ENCODE measurements at places on chromosomes 7 and 10. TPM values are rescaled to one million over a fixed set of nuclear protein-coding genes. Genes with fewer than 3 reads are reported as not detected.

- DNase-seq = no peak
Observed at GRCh38 chr7:102279537-102280400, 6.9 kb upstream of the SH2B2 start.

DNA sequence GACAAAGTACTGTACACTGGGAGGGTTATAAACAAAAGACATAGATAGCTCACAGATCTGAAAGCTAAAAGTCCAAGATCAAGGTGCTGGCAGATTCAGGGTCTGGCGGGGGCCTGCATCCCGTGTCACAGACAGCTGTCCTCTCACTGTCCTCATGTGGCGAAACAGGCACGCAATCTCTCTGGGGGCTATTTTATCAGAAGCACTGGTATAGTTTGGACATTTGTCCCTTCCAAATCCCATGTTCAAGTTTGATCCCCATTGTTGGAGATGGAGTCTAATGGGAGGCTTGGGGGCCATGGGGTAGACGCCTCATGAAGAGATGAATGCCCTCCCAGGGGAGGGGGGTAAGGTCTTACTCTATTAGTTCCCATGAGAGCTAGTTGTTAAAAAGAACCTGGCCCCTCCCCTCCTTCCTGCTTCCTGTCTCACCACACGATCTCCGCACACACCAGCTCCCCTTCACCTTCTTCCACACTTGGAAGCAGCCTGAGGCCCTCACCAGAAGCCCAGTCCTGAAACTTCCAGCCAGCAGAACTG is 72.5 kb upstream of the UCN3 start:
- DNase-seq = no peak

- no peak for DNase-seq
Observed at GRCh38 chr10:109259293-109259692, 664.0 kb downstream of the XPNPEP1 start.

DNA sequence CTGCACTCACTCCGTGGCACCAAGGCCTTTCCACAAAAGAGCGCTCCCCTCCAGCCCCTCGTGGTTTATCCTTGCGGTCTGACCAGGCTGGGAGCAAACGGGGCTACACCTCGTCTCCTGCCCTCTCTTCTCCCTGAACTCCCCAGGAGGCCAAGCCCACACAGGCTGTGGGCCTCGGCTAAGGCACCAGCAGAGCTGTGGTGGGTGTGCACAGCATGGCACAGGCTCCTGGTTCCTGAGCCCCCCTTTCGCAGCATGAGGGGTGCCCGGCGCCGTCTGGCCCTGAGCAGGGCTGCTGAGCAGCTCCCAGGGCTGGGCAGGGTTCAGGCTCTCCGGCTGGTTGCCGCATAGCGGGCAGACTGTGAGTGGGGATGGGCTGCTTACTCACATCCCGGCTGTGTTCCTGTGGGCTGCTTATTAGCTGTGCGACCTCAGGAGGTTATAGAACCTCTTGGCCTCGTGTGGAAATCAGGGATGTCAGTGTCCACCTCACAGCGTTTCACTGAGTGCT is 90.4 kb downstream of the ZMIZ1 start:
- peak; percentile 88 for DNase-seq

DNA sequence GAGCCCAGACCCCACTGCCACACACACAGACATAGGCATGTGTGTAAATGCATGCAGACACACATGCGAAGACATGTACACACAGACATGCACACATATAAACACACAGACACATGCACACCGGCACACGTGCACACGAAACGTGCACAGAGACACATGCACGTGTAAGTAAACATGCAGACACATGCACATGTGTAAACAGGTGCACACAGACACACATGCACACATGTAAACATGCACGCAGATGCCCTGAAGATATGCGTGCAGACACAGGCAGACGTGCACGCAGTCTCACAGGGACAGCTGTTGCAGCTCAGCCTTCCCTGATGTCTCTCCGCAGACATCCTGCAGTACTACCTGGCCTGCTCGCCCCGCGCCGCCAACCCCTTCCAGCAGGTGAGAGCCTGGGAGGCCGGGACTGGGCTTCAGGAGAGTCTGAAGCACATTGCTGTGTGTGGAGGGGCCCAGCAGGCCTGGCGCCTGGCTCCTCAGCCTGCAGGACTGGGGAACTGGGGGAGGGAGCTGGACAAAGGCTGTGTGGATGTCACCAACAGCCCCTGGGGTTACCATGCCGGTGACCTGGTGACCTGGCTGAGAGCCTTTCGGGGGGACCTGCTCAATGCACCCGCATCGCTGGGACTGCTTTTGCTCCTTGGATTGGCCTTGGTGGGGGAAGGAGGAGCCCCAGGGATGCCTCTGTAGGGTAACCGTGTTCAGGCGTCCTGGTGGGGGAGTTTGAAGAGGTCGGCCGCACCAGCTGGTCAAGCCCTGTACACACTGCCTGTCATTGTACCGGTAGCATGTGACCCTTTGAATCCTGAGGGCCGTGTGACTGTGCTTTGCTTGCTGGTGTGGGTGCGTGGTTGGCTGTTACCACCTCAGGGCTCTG is 20.3 kb downstream of the TTYH3 start:
- no peak for DNase-seq

DNA sequence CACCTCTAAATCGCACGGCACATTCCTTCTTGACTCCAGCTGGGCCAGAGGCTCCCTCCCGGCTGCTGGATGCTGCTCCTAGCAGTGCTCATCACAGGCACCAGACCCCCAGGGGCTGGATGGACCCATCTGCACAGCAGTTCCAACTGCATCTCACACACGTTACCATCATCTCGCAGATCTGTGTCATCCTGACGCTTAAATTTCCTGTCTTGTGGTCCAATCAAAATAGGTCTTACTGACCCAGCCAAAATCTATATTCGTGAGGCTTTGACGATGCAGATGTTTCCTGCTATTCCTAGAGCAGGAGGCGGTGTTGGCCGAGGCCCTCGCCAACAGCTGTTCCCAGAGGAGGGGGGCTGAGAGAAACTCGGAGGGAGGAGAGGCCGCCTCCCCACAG is 108.0 kb downstream of the MKI67 start:
- no peak for DNase-seq

GRCh38 chr7:42502022-42502421 is 265.0 kb upstream of the GLI3 start:
- no peak for DNase-seq

DNA sequence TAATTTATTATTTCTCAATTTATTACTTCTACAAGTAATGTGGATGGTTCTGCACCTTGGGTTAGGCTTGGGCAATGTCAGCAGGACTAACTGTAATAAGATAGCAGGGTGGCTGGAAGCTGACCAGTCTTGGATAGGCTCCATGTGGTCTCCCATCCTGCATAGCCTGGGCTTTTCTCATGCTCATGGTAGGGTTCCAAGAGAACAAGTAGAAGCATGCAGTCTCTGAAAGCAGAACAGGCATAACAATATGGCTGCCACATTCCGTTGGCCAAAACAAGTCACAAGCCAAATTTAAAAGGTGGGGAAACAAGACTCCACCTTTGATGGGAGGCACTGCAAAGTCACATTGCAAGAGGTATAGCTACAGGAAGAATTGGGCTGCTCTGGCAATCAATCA is 98.6 kb upstream of the MDFIC start:
- no peak for DNase-seq

DNA sequence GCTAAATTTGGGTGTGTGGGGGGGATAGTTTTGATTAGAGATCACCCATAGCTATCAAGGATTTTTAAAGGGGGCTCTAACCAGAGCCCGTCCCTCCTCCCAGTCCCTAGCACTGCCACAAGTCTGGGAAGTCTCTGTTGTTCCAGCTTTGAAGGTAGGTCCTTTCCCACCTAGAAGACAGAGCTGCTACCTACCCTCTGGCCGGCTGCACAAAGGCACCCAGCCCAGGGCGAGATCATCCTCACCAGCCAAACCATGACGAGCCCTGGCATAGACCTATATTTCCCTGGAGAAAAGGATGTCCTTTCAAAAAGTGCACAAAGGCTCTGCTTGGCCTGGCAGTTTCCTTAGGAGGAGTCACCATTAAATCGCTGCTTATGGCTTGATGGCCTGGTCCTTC is 147.8 kb downstream of the CYP26A1 start:
- no peak for DNase-seq

DNA sequence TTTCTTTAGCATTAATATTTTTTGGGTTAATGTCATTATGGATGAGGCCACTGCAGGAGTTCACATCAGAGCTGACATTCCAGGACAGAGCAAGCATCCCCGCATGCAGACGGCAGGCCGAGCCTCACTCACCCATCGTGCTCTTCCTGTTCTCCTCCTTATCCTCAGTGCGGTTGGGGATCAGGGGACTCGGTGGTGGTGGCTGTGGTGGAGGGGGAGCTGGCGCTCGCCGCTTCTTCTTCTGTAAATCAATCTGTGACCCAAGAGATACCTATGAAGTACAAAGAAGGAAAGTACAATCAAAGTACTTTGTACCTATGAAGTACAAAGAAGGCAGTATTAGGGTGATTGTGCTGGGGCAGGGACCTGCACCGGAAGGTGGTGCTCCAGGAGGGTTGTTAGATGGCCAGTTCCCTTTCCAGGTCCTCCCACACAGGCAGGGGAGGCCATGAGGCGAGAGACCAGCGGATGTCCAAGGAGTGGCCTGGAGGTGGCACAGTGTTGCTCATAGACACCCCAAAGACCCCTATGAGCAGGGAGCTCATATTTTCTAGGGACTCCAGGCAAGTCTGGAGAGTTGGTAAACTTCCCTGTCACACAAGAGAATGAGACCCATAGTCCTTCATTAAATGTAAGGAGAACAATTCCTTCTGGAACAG is 231.4 kb downstream of the COBL start:
- no peak for DNase-seq

GRCh38 chr7:122831436-122831835 is 54.8 kb downstream of the CADPS2 start:
- DNase-seq = no peak

DNA sequence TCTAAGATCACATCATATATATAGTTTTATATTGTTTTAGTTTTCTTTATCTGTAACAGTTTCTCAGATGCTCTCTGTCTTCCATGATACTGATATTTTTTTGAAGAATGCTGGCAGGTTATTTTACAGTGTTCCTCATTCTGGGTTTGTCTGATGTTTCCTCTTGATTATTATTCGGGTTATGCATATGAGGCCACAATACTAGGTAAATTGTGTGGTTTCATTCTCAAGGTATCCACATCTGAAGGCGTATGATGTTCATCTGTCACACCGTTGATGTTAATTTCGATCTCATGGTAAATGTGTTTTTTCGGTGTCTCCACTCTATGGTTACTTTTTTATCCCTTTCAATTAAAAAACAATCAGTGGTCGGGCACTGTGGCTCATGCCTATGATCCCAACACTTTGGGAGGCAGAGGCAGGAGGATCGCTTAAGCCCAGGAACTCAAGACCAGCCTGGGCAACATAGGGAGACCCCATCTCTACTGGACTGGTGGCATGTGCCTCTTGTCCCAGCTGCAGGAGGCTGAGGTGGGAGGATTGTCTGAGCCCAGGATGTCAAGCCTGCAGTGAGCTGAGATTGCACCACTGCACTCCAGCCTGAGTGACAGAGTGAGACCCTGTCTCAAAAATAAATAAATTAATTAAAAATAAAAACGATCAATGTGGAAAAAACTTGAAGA is 108.9 kb downstream of the TPST1 start:
- DNase-seq = no peak

Gene TMEM225B
- 0.43 TPM for total RNA-seq

Gene CAMK2B
- 3.2 TPM for total RNA-seq

Gene CFAP58
- total RNA-seq = not detected

Gene ANKRD2
- not detected for total RNA-seq

Gene TCAF2
- 0.64 TPM for total RNA-seq

Gene TBC1D12
- total RNA-seq = 9.4 TPM

Gene GIMAP5
- 89.3 TPM for total RNA-seq

Gene VPS37D
- total RNA-seq = 1.3 TPM

Gene MBLAC1
- not detected for total RNA-seq

Gene NACAD
- total RNA-seq = 7.1 TPM

Gene BAMBI
- total RNA-seq = 16.3 TPM

Gene VGF
- total RNA-seq = not detected

Gene COL26A1
- total RNA-seq = not detected

Gene CYP2C9
- total RNA-seq = not detected

Measured in ascending aorta (tissue), 2 donors.